ENCODE measurements at places on chromosomes 1 and 21.
A peak's percentile ranks its signal among the peaks of the same experiment; 100 is the strongest.

- peak; percentile 14 for DNase-seq
Measured at GRCh38 chr1:9542430-9542829, 3.2 kb downstream of the SLC25A33 start.

GRCh38 chr1:84278905-84279304, 22.6 kb upstream of the SAMD13 start:
- no peak for DNase-seq

DNA sequence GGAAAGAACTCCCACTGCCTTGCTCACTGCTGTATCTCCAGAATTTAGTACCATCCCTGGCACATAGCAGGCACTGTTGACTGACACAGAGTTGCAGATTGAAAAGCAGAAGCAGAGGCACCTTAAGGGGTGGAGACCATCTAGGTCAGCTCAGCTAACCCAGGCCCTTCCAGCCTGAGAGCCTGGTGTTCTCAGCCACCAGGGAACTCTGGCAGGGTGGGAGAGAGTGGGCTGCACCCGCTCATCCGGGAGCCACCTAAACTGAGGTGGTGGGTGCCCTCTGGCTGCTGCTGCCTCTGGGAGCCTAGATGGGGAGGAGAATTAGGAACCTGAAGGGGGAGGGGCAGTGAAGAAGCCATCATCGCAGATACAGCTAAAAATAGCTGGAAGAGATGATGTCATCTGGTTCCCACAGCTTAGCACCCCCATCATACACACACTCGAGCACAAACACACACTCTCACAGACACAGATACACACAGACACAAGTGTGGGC, 1.5 kb upstream of the TSPAN1 start:
- no peak for DNase-seq

- DNase-seq, result no peak
Measured at GRCh38 chr1:238981317-238981933, 404.9 kb upstream of the CHRM3 start.

DNA sequence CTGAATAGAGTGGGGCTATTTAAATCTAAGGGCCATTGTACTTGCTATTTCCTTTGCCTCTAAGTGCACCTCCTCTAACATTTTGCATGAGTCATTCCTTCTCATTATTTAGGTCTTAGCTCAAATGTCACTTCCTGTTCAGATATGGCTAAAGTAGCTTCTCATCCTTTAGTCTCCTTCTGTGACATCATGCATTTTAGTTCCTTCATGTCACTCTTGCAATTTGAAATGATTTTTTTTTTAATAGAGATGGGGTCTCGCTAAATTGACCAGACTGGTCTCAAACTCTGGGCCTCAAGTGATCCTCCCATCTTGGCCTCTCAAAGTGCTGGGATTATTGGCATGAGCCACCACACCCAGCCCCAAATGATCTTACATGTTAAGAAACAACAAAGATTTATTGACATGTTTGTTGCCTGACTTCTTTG, 6.6 kb downstream of the TBX19 start:
- peak; percentile 19 for DNase-seq

- DNase-seq, result no peak
Measured at GRCh38 chr1:242556276-242556675, 31.8 kb upstream of the PLD5 start.

DNA sequence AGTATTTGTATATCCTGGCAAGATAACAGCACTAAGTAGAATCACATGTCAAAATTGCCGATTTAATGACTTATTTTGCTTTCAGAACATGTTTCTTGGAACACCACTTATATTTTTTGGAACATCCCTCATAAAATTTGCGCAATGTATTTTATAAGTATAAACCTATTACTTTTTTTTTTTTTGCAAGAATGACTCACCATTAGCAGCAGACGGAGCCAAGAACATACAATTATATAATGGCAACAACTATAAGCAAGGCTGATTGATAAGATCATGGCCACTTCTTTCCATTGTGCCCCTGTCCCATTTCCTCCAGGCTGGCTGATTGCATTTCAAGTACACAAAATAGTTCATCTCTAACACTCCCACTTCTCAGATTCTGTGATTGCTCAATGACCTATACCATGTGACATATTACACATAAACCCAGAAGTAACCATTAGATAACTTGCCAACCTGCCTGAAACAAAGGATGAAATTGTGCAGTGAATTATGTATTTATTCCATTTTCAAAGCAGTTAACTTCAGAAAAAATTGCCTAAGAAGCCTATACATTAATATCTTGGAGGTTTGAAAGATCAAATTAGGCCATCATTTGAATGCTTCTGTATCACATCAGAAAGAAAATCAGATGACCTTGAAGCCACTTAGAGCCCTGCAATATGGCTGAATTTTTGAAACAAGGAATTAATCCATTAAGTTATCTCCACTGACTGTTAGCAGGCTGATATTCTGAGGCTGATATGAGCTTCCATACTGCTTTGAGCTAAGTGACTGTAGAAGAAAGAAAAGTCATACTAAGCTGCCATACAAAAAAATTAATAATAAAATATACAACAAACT, 77.8 kb upstream of the PRMT6 start:
- no peak for DNase-seq

DNA sequence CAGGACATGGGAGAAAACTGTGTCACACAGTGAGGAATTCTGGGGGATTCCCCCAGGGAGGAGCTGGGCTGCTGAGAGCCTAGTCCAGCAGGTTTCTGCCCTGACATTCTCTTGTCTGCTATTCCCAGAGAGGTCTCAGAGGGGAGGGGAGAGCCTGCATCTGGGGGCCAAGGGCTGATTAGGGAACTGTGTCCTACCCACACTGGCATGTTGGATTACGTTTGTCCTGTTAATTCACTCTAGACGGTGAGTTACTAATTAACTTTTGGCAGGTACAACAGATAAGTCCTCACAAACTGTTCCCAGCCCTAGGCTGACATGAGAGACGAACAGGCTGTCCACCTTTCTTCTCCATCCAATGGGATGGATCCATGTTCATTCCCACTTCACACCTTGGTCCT, 2.6 kb upstream of the SH3BGRL3 start:
- DNase-seq, result no peak

GRCh38 chr1:17212487-17213121, 7.7 kb downstream of the PADI1 start:
- DNase-seq, result peak; percentile 10

GRCh38 chr1:204420039-204421004, 8.7 kb upstream of the PPP1R15B start:
- no peak for DNase-seq

DNA sequence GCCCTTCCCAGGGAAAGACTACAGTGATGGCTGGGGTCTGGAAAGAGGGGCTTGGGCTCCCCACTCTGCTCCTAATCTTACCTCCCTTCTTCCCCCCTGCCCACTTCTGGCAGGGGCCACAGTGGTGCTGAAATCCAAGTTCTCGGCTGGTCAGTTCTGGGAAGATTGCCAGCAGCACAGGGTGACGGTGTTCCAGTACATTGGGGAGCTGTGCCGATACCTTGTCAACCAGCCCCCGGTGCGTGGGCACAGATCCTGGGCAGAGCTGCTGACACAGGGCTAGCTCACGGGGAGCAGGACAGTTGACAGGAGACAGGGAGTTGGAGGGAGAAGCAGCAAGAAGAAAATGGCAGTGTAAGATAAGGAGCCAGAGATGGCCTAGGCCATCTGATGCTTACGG, 2.4 kb downstream of the SLC27A3 start:
- DNase-seq, result no peak

DNA sequence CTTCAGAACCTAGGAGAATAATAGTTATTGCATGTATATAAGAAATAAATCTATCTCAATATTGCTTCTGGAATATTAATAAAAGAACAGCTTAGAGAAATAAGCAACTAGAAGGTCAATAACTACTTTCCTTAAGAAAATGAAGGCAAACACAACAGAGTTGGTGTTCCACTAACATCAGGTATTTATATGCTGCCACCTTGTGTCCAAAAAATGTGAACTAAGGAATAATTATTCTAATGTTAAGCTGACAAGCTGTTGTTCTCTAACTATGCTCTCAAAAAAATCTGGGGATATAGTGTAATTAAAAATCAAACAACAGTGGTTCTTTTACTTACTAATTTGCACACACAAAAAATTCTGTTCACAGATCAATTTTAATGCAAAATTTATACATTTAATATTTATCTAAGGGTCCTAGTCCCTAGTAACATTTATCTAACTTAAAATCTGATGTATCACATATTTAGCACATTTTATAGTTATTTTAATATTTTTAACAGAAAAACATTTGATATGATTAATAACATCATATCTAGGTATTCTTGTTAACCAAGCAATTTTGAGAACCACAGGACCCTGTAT, 39.6 kb downstream of the UCHL5 start:
- DNase-seq, result peak; percentile 40

- DNase-seq, result no peak
Measured at GRCh38 chr1:63189677-63190076, 132.7 kb upstream of the FOXD3 start.

- DNase-seq, result no peak
Measured at GRCh38 chr21:35885942-35886541, 174.3 kb downstream of the SETD4 start.

DNA sequence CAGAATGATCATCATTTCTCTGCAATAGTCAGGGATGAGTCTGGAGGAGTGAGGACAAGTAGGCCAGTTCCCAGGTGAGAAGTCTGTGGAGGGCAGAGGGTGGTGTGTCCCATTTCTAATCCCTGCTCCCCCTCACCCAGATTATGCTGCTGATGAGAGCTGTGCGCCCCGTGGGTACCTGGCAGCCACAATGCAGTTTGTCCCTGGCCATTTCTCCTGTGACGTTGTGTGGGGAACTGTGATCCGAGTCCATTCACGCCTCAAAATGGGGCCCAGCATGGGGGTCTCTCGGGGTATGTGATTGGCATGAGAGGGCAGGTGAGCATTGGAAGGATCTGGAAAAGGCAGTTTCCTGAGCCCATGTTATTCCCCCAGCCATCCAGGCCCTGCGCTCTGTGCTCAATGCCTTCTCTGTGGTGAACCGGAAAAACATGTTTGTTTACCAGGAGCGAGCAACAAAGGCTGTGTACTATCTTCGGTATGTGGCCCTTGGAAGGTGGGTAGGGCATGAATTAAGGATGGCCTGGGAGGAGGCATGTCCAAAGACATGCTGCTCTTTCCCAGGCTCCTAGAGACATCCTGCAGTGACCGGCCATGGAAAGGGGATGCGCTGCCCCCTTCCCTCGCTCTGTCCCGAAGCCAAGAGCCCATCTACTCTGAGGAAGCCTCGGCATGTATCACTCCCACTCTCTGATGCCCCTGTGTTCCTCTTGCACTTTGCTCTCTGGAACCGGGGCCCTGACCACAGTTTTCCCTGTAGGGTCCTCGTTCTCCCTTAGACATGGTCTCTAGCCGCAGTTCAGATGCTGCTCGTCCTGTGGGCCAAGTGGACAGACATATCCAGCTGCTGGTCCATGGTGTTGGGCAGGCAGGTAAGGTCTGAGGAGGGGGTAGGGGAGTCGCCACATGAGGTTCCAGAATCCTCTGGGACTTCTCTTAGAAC, 16.4 kb downstream of the HYI start:
- no peak for DNase-seq

GRCh38 chr1:159652506-159652905, 61.9 kb downstream of the CRP start:
- no peak for DNase-seq

DNA sequence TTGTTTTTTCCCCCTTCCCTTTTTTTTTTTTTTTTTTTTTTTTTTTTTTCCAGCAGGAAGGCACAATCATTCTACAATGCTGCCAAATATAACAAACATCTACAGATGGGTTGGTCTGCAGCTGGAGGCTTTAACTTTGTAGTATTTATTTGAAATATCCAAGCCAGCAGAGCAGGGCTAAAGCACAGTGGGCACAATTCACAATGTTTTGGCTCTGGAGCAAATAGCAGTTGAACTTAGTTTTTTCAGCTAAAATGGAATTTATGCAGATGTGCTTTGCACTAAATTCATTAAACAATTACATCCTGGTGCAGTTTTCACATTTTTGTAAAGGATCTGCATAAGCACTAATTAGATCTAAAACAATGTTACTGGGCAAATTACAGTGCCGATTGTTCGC, 39.8 kb upstream of the ZBTB18 start:
- no peak for DNase-seq

- no peak for DNase-seq
Measured at GRCh38 chr1:160251011-160251410, 11.3 kb downstream of the DCAF8 start.

GRCh38 chr1:201881617-201882016, 7.1 kb upstream of the SHISA4 start:
- no peak for DNase-seq

DNA sequence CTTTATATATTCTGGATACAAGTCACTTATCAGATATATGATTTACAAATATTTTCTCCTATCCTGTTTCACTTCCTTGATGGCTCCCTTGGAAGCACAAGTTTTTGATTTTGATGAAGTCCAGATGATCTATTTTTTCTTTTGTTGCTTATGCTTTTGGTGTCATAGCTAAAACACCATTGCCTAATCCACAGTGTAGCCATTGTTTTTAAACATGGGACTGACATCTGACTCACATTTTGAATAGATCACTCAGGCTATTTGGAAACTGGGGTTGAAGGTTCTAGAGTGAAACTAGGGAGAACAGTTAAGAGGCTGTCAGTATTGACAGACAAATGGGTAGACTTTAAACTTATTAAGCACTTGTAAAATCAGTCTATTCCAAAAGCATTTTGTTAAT, 16.6 kb downstream of the AK4 start:
- DNase-seq, result peak; percentile 85

GRCh38 chr1:200258447-200259375, 151.1 kb downstream of the ZNF281 start:
- no peak for DNase-seq

- no peak for DNase-seq
Measured at GRCh38 chr1:181490740-181491712, 7.7 kb downstream of the CACNA1E start.

- DNase-seq, result no peak
Measured at GRCh38 chr1:818618-819291, 105.0 kb upstream of the SAMD11 start.

GRCh38 chr1:229203030-229203751, 67.7 kb upstream of the RAB4A start:
- DNase-seq, result peak; percentile 49

DNA sequence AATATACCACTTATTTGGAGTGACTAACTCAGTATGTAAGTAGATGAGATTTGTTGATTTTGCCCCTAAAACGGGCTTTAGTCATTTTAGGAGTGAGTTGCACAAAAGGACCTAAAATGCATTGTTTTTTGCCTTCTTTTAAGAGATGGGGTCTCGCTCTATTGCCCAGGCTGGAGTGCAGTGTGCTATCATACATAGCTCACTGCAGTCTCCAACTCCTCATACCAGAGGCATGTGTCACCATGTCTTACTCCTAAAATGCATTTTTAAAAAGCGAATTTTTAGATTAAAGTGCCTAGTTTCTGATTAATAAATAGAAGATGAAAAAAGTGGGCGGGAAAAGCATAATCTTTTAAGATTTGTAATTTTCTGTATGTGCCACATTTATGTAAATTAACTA, 11.5 kb upstream of the NEXN start:
- no peak for DNase-seq

GRCh38 chr1:38546636-38547035, 312.9 kb downstream of the RRAGC start:
- no peak for DNase-seq
